Cardiac muscle cell (in vitro differentiated cells and primary cell): ENCODE measurements at places on chromosomes 7 and 10. TPM values are rescaled to one million over a fixed set of nuclear protein-coding genes. Genes with fewer than 3 reads are reported as not detected.

The CHN2 gene
- total RNA-seq: 19.0 and 30.5 TPM in 2 replicates

GRCh38 chr7:118372530-118372929 is 148.0 kb downstream of the ANKRD7 start:
- peak; percentile 4 for DNase-seq

- no peak for DNase-seq
Observed at GRCh38 chr10:28047061-28047460, 48.2 kb upstream of the ODAD2 start.

The HOGA1 gene
- total RNA-seq: 2.1 and 3.8 TPM in 2 replicates

- DNase-seq: peak; percentile 24
Observed at GRCh38 chr10:48885376-48885775, 54.3 kb downstream of the LRRC18 start.

DNA sequence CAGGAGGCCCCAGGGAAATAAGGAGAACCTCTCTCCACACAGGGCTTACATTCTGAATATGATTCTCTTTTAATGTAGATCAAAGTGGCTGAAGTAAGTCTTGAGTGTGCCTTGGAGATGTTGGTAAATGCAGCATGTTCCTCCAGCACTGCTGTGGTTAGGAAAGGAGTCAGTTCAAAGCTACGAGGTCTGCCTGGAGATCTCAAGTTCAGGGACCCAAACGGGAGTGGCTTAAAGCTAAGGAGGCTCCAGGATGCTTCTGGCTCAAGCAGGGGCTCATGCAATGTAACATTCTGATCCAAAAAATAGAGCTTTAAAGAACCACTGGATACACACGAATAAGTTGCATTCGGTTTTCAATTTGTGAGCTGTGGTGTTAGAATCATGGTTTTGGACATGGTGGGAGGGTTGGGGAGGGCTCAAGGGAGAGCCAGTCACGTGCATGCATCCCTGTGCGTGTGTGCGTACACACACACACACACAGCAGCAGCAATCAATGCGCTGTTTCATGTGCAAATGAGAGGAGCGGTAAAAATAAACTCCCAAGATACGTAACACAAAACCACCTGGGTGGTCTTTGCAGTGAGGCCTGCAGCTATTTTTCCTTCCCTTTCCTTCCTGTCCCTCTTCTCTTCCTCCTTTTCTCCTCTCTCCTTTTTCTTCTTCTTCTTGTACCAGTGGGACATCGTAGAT is 70.5 kb downstream of the AOAH start:
- DNase-seq: no peak

DNA sequence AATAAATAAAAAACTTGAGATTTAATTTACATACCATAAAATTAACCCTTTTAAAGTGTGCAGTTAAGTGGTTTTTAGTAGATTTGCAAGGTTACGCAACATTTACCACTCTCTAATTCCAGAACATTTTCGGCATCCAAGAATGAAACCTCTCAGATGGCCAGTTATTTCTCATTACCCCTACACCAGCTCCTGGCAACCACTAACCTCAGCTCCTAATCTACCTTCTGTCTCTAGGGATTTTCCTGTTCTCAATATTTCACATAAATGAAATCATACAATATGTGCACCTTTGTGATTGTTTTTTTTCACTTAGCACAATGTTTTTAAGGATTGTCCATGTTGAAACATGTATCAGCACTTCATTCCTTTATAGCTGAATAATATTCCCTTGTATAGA is 45.1 kb downstream of the INPP5F start:
- DNase-seq: peak; percentile 62

DNA sequence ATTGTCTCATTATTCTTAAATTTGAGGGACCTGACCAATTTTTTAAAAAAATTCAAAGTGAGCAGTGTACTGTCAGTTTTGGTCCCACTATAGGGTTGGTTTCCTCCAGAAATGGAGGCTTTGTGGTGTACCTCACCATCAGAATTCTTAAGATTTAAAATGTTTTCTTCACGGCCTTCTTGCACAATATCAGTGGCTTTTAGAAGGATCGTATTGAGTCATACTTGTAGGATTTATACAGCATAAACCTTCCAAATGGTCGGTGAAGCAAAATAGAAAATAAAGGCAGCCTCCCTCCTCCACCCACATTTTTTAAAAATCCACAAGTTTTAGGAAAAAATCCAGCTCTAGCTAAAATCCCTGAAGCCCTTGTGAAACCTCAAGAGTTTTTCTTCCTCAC is 126.4 kb downstream of the RNLS start:
- DNase-seq: peak; percentile 91
